ENCODE measurements at places on chromosomes 6 and 20.

DNA sequence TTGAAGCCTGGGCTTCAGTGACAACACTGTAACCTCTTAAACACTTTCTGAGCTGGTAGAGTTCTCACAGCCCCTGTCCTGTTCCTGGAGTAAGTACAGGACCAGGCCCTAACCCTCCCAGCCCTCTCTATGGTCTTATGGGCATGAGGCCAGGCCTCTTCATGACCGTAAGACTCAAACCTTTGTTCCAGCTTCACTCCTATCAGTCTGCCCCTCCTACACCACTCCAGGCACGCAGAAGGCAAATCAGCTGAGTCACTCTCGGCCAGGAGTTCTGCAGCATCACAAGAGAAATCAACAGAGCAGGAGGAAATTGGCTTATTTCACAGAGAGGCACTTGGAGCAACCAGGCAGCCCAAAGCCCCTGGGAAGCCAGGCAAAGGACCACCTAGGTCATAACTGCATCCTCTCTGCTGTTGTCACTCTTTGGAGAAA, 25.3 kb upstream of the CHD6 start:
- no peak for DNase-seq

DNA sequence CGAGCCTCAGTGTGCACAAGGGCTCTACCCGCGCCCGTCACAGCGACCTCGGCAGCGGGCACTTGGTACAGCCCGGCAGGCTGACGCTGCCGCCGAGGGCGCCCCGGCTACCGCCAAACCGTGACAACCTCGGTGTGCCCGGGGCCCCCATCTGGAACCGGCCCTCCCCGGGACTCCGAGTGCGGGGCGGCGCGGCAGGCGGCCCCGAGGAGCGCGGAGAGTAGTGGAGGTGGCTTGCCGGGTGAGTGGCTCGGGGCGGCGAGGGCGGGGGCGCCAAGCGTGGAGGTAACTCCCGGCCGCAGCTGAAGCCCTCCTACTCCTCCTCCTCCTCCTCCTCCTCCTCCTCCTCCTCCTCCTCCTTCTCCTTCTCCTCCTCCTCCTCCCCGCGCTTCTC, at the start of gene ISM1:
TSS of gene ISM1 (plus strand) at position 371 of the 394 bp plus-strand sequence. CDS start 503 bp downstream, outside the sequence.
- DNase-seq, result no peak

GRCh38 chr20:56381501-56381900, 10.5 kb downstream of the AURKA start:
- no peak for DNase-seq

DNA sequence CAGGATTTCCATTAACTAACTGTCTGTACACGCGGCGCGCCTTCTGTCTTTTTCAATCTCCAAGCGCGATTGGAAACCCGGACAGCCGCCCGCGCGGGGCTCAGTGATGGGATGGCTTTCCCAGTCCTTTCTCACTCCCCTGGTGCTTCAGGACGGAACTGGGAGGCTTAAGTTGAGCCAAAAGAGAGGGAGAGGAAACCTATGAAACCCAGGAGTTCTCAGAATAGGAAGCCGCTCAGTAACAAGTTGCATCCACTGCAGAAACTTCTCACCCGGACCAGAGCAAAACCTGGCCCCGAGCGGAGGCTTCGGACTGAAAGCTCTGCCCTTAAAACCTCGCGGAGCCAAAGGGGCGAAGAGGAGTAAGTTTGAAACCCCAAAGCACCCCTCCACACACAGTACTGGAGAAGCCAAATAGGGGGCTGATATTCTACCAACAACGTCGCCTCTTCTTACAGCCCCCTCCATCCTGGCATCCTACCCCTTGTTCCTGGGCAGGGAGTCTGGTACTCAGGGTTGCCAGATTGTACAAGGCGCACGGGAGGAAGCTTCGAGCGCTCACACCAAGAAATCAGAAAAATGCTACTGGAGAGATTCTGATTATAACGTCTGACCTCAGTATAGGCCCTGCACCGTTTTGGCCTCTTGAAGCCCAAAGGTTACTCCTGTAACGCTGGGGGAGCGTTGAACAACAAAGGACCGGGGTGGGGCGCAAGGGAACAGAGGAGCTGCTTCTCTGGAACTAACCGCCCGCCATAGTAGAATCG, 906 bp upstream of the COL12A1 start:
- no peak for DNase-seq

- no peak for DNase-seq
Observed at GRCh38 chr20:62020935-62021701, 44.6 kb downstream of the TAF4 start.

GRCh38 chr6:7893342-7893741, 17.2 kb downstream of the TXNDC5 start:
- DNase-seq, result no peak

DNA sequence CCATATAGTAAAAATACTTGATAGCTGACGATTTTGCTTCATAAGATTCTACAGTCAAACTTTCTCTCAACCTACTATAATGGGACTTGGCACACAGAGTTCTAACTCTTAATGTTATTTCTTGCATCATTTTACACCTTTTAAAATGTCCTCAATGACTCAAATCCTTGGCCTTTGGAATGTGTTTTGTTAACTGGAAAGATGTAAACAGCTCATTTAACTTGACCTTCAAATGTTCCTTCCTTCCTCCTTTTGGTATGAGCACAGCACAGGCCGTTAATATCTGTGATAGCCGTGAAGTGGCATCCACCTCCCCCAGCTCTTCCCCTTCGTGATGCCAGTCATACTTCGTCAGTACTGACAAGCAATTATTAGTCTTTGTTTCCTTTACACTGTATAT, 972.0 kb upstream of the CITED2 start:
- no peak for DNase-seq

Data from RKO (cell line).